ENCODE measurements at places on chromosomes 16 and 17.

- DNase-seq, result no peak
These were observed 9.9 kb downstream of the HAP1 start for GRCh38 chr17:41724476-41725050.

GRCh38 chr17:54518706-54519105, 381.9 kb upstream of the TOM1L1 start:
- DNase-seq, result no peak

DNA sequence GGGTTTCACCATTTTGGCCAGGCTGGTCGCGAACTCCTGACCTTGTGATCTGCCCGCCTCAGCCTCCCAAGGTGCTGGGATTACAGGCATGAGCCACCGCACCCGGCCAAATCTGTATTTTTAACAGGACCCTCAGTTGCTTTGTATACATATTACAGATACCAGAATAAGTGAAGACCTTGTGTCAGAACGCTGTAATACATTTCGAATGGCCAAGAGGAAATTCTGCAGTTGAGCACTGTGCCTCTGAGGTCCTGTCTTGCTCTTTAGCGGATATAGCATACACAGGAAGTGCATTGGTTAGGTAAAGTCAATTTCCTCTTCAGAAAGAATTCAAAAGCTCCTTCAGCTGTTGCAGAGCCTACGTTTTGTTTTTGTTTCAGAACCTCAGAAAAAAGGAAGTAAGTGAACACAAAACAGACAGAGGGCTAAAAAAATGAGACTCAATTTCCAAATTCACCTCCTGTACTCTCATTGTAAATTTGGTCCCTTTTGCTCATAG, 15.7 kb downstream of the CRLF3 start:
- peak; percentile 55 for DNase-seq

GRCh38 chr17:64356776-64357175, 33.9 kb downstream of the PECAM1 start:
- no peak for DNase-seq

DNA sequence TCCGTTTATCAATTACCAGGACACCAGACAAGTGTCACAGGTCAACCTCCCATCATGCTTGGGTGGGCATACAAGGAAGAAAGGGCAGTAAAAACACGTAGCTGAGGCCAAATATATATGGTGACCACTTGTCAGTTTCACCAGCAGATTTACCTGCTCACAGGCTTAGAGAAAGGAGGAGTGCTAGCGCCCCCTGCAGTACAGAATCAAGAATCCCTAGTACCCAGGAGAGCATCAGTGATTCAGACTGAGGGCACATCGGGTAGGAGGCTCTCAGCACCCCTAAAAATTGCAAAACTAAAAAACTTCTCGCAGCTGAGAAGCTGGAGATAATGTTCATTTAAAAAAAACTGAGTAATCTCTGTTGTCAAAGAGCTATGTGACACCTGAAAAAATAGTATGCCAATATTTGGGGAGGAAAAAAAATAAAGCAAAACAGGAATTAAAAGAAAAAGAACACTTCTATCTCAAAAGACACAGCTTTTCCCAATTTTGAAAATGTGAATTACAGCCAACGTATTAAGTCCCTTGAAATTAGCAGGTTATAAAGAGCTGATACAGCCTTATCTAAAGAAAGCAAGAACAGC, 21.2 kb upstream of the MON1B start:
- peak; percentile 47 for DNase-seq

GRCh38 chr17:9792181-9792840, 919 bp upstream of the DHRS7C start:
- DNase-seq, result no peak

DNA sequence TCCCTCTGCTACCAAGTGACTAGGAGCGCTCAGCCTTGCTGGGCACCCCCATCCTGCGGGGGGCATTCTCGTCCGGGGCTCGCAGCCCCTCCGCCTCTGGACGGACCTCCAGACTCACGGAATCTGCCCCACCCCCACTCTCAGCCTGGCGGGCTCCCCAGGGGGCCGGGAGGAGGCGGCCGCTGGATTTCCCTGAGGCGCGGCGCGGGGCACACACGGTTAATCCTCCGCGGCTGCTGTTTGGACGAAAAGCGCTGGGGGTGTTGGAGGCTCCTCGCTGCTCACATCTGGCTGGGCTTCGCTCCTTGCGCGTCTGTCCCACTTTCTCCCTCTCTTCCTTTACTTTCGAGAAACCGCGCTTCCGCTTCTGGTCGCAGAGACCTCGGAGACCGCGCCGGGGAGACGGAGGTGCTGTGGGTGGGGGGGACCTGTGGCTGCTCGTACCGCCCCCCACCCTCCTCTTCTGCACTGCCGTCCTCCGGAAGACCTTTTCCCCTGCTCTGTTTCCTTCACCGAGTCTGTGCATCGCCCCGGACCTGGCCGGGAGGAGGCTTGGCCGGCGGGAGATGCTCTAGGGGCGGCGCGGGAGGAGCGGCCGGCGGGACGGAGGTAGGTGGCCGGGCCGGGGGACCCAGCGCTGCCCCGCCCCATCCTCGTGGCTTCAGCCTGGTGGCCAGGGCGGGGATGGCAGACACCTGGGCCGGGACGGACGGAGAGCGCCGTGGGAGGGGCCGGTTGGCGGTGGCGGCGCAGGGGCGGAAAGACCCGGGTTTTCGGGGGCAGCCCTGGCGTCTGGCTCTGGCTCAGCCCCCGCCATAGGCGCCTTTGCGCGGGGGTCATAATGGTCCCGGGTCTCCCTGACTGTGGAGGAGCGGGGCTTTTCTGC, at the start of gene C1QTNF1:
C1QTNF1 (plus strand) TSS at position 284 of the 886 bp plus-strand sequence. CDS start 19,800 bp downstream, outside the sequence.
- DNase-seq, result peak; percentile 49
